ENCODE measurements at places on chromosomes 3 and 15.
A peak's percentile ranks its signal among the peaks of the same experiment; 100 is the strongest.

DNA sequence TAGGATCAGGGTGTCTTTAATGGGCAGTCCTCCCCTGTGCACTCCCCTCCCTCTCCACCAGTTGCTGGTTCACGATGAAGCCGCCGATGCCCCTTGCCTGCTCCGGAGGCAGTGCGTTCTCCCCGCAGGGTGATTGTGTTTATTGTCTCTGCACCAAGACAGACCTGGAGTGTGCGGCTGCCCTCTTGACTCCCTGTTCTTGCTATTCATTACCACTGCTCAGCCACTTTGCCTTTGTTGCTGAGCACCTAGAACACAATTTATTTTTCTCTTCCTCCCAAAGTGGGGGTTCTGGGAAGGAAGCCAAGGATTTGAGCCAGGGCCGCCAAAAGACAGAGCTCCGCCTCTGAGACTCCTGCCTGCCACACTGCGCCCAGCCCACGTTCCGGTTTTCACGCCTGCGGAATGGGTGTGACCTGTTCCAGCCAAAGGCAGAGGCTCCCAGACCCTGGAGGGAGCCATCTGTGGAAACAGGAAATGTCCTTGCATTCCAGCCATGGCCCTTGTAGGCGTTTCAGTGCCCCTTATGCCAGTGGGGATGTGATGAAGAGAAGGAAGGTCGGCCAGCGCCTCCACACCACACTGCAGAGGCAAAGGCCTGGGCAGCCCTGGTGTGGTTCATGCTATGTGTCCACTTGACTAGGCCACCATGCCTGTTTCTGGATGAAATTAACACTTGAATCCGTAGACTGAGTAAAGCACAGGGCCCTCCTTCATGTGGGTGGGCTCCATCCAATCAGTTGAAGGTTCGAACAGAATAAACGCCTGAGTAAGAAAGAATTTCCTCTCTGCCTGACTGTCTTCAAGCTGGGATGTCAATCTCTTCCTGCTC lies 85.8 kb downstream of the HMG20A start:
- peak; percentile 85 for DNase-seq

GRCh38 chr15:91032919-91033803 lies 10.8 kb upstream of the VPS33B start:
- peak; percentile 39 for DNase-seq

- DNase-seq, result peak; percentile 13
These were observed 526.0 kb downstream of the FOXP1 start for GRCh38 chr3:71057526-71057894.

DNA sequence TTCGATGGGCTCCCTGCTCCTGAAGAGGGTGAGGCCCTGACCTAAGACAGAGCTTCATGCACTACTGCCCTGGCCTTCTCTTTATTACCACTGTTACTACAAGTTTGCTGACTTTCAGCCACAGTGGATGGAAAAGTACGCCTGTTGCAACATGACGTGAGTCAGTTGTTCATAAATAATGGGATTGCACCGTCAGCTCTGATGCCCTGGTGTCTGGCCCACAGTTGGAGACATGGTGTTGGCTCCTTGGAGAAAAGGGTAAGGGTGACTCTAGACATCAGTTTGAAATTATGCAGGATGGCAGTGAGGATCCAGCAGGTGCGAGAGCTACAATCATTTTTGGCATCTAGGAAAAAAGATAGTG lies 5.5 kb downstream of the PAQR5 start:
- DNase-seq, result no peak

- DNase-seq, result no peak
These were observed 407.1 kb upstream of the MCTP2 start for GRCh38 chr15:93823971-93824913.

DNA sequence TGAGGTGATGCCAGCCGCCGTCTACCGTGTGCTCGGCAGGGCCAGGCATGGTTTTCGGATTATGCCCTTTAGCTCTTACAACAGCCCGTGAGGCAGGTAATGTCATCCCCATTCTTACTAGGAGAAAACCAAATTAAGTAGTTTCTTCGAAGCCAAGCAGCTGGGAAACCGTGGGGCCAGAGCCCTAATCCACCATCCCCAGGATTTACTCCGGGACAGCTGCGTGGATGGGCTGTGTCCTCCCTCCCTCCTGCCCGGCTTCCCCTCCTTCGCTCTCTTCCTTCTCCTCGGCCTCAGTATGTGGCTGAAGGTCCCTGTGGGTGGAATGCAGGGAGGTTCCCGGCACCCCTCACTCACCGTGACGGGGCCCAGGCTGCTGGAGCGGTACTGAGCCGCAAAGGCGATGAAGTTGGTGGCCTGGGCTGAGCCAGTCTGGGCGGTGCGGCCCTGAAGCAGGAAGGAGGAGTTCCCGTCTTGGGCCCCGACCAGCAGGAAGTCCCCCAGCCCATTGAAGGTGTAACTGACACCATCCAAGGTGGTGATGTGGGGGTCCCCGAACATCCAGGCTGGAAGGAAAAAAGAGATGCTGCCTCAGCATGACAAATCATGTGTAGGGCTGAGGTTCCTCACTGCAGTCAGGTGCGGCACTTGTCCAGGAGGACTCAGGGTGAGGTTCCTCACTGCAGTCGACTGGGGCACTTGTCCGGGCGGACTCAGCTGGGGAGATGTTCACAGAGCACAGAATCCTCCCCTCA lies 42.5 kb downstream of the MUC20 start:
- DNase-seq, result no peak

DNA sequence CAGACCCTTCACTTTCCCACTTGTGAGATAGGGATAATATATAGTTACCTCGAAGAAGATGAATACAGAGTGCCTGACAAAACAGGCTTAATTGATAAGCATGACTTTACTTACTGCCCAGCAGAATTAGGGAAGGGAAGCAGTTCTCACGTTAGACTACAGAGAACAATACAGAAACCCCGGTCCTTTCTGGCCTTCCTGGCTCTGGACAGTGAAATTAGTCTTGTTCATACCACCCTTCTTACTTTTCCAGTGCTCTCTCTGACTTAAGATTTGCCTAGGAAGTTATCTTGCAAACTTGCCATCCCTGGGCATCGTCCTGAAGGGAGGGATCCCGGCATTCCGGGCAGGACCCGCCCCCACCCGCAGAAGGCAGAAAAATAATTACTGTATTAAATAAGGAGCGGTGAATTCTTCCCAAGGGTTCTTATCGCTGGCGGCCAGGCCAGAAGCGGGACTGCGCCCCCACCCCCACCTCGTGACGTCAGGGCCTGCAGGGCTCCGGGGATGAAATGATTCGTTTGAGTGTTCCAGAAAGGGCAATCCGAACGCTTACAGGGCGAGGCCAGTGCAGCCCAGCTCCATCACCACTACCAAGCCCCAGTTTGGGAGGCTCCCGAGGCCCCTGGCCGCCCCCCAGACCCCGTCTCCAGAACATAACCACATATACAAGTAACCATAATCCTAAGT lies 8.4 kb downstream of the SOX2 start:
- DNase-seq, result no peak

GRCh38 chr3:153970047-153970446 lies 151.1 kb upstream of the ARHGEF26 start:
- DNase-seq, result no peak

GRCh38 chr15:47987461-47987860 lies 133.3 kb upstream of the SLC24A5 start:
- no peak for DNase-seq

GRCh38 chr3:128969993-128970739 lies 23.7 kb downstream of the CFAP92 start:
- peak; percentile 35 for DNase-seq

GRCh38 chr15:64521201-64521600 lies 60.8 kb downstream of the ZNF609 start:
- DNase-seq, result no peak

DNA sequence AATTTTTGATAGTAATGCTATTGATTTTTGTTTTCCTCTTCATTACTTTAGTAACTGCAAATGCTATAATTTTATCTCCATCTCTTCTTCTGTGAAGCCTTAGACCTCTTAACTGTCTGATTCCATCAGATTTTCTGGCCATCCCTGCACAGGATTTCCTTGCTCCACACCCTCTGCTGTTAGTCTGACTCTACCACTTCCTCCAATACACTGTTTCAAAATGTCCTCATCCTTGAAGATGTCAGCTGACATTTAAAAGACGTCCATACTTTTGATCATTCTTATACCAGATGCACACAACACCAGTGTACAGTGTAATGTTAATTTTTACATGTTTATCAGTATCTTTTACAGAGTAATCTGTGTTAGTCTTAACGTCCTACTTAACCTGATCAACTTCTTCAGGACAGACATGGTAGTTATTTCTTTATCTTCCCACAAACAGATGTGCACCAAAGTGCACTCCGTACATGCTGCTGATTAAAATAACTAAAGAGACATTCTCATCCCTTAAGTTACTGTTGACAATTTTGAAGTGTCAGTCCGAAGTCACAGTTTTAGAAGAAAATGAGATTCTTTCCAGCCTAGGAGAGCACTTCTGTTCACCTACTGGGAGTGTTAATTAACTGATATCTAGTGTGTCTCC lies 102.4 kb upstream of the RASGRP1 start:
- no peak for DNase-seq

DNA sequence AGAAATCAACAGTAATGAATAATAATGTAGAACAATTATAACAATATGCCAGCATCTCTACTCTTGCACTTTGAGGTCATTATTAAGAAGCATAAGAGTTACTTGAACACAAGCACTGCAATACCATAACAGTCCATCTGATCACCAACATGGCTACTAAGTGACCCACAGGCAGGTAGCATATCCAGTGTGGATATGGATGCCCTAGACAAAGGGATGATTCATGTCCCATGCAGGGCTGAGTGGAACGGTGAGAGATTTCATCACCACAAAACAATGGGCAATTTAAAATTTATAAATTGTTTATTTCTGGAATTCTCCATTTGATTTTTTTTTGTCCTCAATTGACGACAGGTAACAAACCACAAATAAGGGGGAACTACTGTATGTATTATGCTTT lies 107.7 kb upstream of the TSC22D2 start:
- no peak for DNase-seq

DNA sequence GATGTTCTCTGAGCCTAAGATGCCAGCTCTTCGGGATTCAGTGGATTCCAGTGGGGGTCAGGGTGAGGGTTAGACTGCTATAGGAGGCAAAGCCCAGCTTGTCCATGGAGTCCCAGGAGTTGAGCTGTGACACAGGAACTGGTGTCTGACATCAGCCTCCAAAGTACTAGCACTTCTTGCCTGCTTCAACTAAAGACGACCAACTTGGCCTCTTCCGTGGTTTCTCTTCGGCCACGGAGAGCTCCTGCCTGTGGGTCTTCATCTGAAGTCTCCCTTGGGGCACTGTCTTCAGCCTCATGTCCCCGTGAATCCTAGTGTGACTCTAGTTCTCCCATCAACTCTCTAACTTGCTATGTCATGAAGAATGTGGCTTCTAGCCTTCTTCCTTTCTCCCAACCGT lies 12.8 kb upstream of the ACAN start:
- no peak for DNase-seq

DNA sequence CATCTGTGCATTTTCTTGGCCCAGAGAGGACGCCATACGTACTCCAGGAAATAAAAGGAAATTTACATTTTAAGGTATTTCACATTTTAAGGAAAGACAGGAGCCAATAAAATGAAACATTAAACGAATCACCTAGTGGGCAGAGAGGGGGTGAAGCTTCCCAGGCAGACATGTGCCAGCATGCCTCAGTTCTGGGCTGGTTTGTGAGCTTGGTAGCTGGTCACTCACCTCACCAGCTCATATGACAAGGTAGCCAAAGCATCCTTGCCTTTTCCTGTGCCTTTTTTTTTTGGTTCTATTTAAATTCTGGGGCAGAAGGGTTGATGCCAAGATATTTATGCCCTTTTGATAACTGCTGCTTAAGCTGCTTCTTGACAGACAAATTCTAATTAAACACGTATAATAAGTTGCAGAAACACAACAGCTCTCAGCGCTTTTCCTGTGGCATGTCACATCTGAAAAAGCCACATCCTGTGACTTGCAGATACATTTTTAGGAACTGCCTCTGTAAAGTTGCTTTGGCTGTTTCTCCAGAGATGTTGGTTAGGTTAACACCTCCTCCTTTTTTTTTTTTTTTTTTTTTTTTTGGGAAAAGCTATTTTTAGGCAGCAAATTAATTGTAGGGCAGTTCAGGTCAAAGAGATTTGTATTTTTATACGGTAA lies 218.6 kb downstream of the PDCD6IP start:
- DNase-seq, result no peak

- DNase-seq, result no peak
These were observed 91.0 kb downstream of the EPHB1 start for GRCh38 chr3:134885877-134886621.

GRCh38 chr15:62059816-62060112 lies 483 bp downstream of the VPS13C start:
- DNase-seq, result peak; percentile 8

DNA sequence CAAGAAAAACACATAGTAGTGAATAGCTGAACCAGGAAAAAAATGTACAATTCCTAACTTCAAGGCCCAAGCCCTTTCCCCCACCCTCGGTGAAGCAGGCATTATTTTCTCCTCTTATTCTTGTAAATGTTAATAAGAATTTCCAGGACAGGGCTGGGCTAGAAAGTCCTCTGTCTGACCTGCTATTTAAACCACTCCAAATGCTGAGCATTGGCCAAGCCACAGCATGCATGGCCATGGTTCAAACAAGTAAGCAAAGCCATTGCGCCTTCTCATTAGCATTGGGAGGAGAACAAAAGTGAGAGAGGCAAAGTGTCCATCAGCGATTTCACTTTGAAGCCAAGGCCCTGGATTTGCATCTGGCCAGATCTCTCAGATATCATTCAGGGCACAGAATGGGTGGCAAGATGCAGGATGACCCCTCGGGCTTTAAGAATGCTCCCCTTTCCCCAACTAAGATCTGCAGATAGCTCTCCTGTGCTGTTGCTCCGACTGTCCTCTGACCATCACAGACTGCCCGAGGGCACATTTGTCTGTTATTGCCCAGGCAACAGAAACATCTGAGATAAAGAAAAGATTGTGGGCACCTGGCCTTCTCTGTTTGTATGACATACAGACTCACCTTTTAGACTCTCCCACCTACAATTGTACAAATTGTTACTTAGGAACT lies 46.3 kb downstream of the CEMIP start:
- peak; percentile 29 for DNase-seq

DNA sequence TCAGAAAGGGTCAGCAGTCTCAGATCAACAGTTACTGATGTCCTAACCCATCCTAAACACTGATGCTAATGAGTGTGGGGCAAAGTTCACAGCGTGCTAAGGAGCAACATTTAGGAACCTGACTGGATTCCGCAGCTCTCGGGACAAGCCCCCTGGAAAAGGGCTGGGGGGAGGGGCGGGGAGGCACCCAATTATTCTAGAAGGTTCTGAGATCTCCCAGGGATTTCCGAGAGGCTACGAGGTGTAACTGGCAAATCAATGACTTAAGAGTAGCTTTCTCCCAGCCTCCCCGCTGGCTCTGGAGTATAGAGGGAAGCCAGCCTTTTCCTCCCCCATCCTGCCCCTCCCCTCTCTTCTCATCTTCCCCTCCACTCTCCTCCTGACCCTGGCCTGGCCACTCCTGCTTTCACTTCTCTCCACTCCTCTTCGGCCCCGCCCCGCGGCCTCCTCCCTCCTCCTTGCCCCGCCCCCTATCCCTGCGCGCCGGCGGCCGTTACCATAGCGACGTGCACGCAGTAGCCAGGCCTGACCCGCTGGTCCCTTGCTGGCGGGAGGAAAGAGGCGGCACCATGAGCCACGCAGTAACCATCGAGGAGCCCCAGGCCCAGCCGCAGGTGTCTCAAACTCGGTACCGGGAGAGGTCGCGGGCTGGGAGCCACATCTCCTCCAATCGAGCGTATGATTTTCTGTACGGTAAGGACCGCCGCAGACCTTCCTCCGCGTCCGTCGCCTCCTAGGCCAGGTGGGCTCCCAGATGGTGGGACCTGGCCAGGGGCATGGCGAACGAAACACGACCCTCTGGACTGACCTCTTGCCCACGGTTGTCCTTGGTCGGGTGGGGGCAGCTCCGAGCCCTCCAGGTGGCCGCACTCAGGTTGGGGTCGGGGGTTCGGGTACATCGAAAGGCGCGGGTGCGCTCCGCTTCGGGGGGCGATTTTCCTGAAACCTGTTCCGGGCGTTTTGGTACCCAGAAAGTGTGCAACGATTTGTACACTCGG lies at the start of gene CFAP91:
CFAP91 (plus strand) TSS at position 493 of the 998 bp plus-strand sequence; CDS start at position 570, 77 bp downstream.
- DNase-seq, result peak; percentile 86
